H1 (cell line): ENCODE measurements at places on chromosomes 5 and 9. TPM values are rescaled to one million over a fixed set of nuclear protein-coding genes. Genes with fewer than 3 reads are reported as not detected.

DNA sequence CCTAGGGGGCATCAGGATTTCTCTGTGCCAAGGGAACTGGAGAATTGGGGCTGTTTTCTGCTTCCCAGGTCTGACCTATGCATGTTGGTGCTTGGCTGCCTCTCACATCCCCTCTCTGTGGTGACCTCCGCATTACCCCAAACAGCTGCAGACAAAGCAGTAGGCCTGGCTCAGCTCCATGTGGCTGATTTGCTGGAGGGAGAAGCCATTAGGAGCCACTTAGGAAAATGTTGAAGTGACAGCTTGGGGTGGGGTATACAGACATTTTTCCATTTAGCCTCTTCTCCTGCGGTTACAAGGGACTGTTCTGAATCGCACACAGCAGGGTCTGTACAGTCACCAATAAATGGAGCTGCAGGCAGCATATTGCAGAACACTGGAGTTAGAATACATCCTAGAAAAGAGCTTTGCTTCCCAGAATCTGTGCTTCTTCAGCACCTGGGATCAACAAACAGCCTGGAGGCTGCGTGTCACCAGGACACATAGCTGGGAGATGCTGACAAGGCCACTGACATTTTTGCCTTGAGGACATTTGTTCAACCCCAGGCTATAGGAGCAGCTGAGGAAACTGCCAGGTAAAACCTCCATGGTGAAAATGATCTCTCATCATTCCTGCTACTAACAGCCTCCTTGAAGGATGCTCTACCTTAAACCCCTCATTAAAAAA, 335.3 kb downstream of the DIRAS2 start:
- no peaks in the 10 kb centered on the region for H3K4me1 ChIP-seq
- no peak overlapping the region for H3K4me3 ChIP-seq
- DNase-seq: no peak

GRCh38 chr9:121292801-121293241, 24.9 kb downstream of the GSN start:
- H3K36me3 ChIP-seq: no peaks in the 10 kb centered on the region
- peaks cover 11% of the 10 kb centered on the region; the same call in 1 of the 2 replicates for H3K27me3 ChIP-seq
- peaks cover 29% of the 10 kb centered on the region for H3K4me1 ChIP-seq
- H3K27ac ChIP-seq: no peak overlapping the region
- no peak overlapping the region for H3K4me3 ChIP-seq

DNA sequence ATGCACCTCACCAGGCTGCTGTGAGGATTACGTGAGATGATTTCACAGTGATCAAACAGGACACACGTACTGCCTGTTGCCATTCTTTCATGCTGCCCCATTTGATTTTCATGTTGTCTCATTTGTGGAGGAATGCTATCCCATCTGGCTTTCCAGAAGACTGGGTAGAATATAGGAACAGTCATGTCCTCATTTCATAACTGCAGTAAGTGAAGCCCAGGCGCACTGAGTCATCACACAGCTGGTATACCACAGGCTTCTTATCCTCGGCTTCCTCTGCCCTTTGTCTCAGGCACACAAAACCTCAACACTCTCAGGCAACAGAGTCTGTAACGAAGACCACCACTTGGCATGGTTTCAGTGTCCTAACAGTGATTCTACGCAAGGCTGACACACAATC, 62.3 kb downstream of the LHFPL2 start:
- H3K36me3 ChIP-seq: no peaks in the 10 kb centered on the region
- H3K4me3 ChIP-seq: no peak overlapping the region
- no peaks in the 10 kb centered on the region for H3K27me3 ChIP-seq
- DNase-seq: no peak
- no peak overlapping the region for H3K27ac ChIP-seq

- DNase-seq: no peak
- H3K36me3 ChIP-seq: peaks cover 76% of the 10 kb centered on the region
- H3K27me3 ChIP-seq: no peaks in the 10 kb centered on the region
- H3K4me1 ChIP-seq: no peaks in the 10 kb centered on the region
- no peak overlapping the region for H3K27ac ChIP-seq
- H3K4me3 ChIP-seq: no peak overlapping the region
Observed at GRCh38 chr5:887947-888637, 4.5 kb downstream of the BRD9 start.

- H3K4me3 ChIP-seq: peak overlapping the region; percentile 45
- peak; percentile 1 for DNase-seq
Observed at GRCh38 chr5:102670224-102670836, 84.8 kb upstream of the PAM start.

DNA sequence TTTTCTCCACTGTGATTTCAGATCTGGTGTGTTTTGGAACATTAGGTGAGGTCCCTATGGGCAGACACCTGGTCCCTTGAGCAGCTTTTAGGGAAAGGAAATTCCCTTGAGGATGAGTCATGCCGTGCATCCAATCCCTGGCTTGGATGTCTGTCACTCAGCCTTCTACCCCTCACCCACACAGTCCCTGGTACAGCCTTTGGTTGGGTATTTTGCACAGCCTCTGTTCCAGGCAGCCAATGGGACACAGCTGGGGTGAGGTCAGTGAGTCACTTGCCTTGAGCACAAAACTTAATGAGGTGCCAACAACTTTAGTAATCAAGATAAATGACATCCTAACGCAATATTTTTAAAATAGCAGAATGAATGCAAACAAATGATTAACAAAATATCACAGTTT, 22.7 kb upstream of the SVEP1 start:
- no peak for DNase-seq
- no peak overlapping the region for H3K4me3 ChIP-seq
- H3K27me3 ChIP-seq: no peaks in the 10 kb centered on the region
- H3K27ac ChIP-seq: no peak overlapping the region
- H3K36me3 ChIP-seq: no peaks in the 10 kb centered on the region

GRCh38 chr5:128199104-128199503, 115.5 kb downstream of the SLC12A2 start:
- H3K4me3 ChIP-seq: no peak overlapping the region
- DNase-seq: no peak
- H3K27me3 ChIP-seq: no peaks in the 10 kb centered on the region; the same call in 1 of the 2 replicates
- no peak overlapping the region for H3K27ac ChIP-seq
- H3K36me3 ChIP-seq: no peaks in the 10 kb centered on the region

- H3K36me3 ChIP-seq: peaks cover 42% of the 10 kb centered on the region
- peak overlapping the region; percentile 35; the same call in 1 of the 2 replicates for H3K27ac ChIP-seq
- no peak for DNase-seq
- H3K4me3 ChIP-seq: no peak overlapping the region
Observed at GRCh38 chr5:32274548-32275395, 38.0 kb downstream of the MTMR12 start.

DNA sequence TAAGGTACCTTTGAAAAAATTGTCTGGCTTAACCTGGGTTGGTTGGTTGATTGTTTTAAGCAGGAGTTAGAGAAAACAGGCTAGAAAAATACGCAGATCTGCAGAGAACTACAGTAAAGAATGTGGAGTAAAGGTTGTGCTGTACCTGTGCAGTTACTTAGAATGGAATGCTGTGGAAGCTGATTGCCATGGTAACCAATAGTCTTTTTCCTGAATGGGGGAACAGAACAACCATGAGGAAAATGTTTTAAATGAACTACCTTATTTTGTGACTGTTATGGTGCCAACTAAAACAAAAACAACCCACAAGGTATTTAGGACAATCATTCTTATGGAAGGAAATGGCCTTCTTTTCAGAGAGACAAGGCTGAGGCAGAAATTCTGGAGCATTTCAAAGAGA, 4.8 kb upstream of the HOMER1 start:
- no peaks in the 10 kb centered on the region for H3K36me3 ChIP-seq
- H3K27ac ChIP-seq: no peak overlapping the region
- no peak overlapping the region for H3K4me3 ChIP-seq
- no peaks in the 10 kb centered on the region for H3K4me1 ChIP-seq

GRCh38 chr5:148909766-148910165, 83.4 kb downstream of the ADRB2 start:
- no peak overlapping the region for H3K27ac ChIP-seq
- no peaks in the 10 kb centered on the region for H3K36me3 ChIP-seq
- no peaks in the 10 kb centered on the region for H3K27me3 ChIP-seq
- no peak for DNase-seq
- no peak overlapping the region for H3K4me3 ChIP-seq

DNA sequence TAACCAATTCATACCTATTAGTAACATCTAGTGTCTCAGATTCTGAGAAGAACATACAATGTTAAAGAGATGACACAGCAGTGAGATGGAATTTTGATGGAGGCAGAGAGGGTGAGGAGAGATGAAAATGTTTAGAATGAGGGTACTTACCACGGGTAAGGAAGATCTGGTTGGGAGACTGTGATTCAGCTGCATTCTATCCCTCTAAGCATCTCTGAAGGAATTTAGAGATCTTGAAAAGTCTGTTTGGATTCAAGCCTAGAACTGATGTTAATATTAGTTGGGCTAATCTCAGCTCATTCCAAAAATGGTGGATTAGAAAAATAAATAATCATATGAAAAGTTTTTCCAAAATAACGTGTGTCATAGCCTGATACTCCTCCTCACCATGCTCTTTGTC, 191.5 kb upstream of the CLINT1 start:
- no peaks in the 10 kb centered on the region for H3K4me1 ChIP-seq
- H3K36me3 ChIP-seq: no peaks in the 10 kb centered on the region
- no peak overlapping the region for H3K27ac ChIP-seq
- DNase-seq: no peak
- no peaks in the 10 kb centered on the region for H3K27me3 ChIP-seq
- H3K4me3 ChIP-seq: no peak overlapping the region

GRCh38 chr9:93097511-93098201, 1.6 kb downstream of the CARD19 start:
- H3K27me3 ChIP-seq: no peaks in the 10 kb centered on the region; the same call in 1 of the 2 replicates
- no peak overlapping the region for H3K4me3 ChIP-seq
- H3K27ac ChIP-seq: no peak overlapping the region
- no peaks in the 10 kb centered on the region for H3K36me3 ChIP-seq

DNA sequence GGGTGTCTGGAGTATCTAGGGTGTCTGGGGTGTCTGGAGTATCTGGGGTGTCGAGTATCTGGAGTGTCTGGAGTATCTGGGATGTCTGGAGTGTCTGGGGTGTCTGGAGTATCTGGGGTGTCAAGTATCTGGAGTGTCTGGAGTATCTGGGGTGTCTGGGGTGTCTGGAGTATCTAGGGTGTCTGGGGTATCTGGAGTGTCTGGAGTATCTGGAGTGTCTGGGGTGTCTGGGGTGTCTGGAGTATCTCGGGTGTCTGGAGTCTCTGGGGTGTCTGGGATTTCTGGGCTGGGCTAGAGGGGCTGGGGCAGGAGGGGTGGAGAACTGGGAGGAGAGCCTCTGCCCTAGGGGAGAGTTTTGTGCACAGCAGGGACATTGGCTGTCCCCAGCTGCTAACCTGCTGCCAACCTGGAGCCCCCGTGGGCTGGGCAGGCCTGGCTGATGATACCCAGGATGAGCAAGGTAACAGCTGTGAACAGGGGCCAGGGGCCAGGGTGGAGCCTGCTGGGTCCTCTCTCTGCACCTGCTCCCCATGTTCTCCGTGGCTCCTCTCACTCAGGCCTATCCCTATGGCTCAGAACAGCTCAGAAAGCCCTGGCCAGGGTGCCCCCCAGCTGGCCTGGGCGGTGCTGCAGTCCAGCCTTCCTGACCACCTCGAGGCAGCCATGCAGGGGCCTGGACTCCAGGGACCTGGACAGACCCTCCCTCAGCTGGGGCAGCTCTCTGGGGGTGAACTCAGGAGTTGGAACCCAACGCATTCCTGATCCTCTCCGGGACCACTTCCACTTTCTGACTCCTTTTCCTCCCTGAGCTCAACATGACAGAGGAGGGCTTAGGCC, 29.9 kb downstream of the LHX3 start:
- no peaks in the 10 kb centered on the region for H3K4me1 ChIP-seq
- no peak overlapping the region for H3K27ac ChIP-seq
- H3K36me3 ChIP-seq: no peaks in the 10 kb centered on the region
- no peak overlapping the region for H3K4me3 ChIP-seq
- no peaks in the 10 kb centered on the region for H3K27me3 ChIP-seq

GRCh38 chr5:64576250-64576649, 70.4 kb downstream of the RGS7BP start:
- H3K4me3 ChIP-seq: no peak overlapping the region
- no peaks in the 10 kb centered on the region for H3K4me1 ChIP-seq
- H3K27me3 ChIP-seq: no peaks in the 10 kb centered on the region
- no peak for DNase-seq
- H3K27ac ChIP-seq: no peak overlapping the region
- H3K36me3 ChIP-seq: no peaks in the 10 kb centered on the region

DNA sequence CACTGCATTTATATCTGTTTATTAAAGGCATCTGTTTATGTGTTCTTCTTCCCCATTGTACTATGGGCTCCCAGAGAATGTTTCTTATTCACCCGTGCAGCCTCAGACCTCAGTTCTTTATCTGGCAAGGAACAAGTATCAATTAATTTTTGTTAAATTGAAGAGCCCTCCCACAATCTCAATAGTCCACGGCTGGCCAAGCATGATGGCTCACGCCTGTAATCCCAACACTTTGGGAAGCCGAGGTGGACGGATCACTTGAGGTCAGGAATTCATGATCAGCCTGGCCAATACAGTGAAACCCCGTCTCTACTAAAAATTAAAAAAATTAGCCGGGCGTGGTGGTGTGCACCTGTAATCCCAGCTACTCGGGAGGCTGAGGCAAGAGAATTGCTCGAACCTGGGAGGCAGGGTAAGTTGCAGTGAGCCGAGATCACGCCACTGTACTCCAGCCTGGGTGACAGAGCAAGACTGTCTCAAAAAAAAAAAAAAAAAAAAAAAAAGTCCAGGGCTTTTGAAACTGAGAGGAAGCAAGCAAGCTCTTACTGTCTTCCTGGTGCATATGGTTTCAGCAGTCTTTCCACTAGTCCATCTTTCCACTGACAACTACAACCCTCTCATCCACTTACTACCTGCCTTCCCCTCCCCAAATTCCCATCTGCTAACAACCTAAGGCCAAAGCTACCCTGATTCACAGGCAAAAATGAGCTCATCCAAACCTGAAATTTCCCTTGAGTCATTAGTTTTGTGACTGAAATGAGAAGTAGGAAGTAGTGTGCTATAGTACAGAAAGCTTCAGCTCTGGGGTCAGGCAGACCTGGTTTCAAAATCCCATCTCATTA, 2.3 kb upstream of the HK3 start:
- H3K4me3 ChIP-seq: no peak overlapping the region
- H3K27ac ChIP-seq: no peak overlapping the region
- peaks cover 2% of the 10 kb centered on the region for H3K4me1 ChIP-seq
- H3K27me3 ChIP-seq: no peaks in the 10 kb centered on the region
- peaks cover 29% of the 10 kb centered on the region for H3K36me3 ChIP-seq

DNA sequence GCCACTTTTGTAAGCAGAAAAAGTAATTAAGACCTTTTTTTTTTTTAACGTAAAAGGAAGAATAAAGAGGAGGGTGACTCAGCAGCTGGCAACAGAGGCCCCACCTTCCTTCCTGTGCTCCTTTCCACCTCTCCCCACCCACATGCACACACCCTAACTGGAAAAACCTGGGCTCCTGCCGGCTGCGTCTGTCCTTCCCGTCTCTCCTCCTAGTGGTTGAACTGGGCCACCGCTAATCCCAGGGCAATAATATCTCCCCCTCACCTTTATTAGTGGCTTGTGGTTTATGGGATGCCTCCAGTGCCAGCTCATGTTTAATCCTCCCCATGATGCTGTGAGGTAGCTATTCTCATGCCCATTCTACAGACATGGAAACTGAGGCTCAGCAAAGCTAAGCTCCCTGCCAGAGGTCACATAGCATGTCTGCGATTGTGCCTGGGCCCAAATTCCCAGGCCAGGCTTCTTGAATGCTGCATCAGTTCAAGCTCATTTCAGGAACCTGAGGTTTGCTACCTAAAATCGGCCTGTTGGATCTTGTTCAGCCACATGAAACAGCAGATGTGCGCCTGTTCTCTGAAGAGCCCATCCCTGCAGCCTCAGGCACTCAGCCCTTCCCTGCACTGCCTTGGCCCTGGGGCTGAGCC, 60.9 kb upstream of the IL17B start:
- no peak overlapping the region for H3K4me3 ChIP-seq
- no peaks in the 10 kb centered on the region for H3K36me3 ChIP-seq
- no peaks in the 10 kb centered on the region for H3K27me3 ChIP-seq
- peaks cover 6% of the 10 kb centered on the region for H3K4me1 ChIP-seq
- H3K27ac ChIP-seq: 0 out of 2 replicates have a peak overlapping the region, but pooled peaks have one; percentile 43

The CCDC180 gene
- 1.1 and 2.6 TPM in 2 replicates for polyA plus RNA-seq

The SLCO6A1 gene
- 0.06 TPM in 1 of 2 replicates, not detected in the other for polyA plus RNA-seq
